ENCODE measurements at places on chromosomes 3 and 15.

DNA sequence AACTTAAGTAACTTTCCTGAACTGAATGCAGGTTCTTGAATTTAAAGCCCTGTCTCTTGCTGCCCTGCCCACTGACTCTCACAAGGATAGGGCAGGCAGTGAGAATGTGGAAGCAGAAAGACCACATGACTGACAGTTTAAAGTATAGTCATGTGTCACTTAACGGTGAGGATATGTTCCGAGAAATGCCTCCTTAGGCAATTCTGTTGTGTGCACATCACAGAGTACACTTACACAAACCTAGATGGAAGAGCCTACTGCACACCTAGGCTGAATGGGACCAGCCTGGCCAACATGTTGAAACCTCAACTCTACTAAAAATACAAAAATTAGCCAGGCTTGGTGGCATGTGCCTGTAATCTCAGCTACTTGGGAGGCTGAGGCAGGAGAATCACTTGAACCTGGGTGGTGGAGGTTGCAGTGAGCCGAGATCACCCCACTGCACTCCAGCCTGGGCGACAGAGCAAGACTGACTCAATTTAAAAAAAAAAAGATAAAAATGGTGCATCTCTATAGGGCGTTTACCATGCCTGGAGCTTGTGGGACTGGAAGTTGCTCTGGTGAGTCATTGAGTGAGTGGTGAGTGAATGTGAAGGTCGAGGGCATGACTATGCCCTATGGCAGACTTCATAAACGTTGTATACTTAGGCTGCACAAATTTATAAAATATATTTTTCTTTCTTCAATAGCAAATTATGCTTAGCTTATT, 18.9 kb upstream of the COPG1 start:
- no peak for DNase-seq

DNA sequence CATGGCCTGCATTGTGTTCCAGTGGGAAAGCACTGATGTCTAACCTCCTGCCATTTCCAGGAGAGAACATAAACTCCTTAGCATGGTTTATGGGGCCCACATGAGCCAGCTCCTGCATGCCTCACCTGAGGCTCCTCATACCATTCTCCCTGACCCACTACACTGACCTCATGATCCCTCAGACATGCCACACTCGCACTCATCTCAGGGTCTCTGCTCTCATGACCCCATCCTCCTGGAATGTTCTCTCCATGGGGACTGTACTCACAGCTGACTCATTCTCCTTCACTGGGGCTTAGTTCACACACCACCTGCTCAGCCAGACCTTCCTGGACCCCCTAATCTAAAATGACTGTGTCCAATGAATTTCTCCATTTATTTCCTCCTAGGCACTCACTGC, 4.0 kb upstream of the LMCD1 start:
- DNase-seq, result no peak

- no peak for DNase-seq
These were observed 47.5 kb downstream of the RYR3 start for GRCh38 chr15:33358306-33358705.

DNA sequence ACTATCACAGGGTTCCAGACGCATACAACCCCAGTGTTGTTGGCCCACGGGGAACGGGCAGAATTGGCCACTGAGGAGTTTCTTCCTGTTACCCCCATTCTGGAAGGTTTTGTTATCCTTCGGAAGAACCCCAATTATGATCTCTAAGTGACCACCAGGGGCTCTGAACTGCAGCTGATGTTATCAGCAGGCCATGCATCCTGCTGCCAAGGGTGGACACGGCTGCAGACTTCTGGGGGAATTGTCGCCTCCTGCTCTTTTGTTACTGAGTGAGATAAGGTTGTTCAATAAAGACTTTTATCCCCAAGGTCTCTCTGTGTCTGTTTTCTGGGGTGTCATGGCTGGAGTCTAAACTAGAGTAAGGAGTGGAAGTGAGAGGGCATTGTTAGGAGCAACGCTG, 5.7 kb upstream of the EIF4G1 start:
- DNase-seq, result no peak

DNA sequence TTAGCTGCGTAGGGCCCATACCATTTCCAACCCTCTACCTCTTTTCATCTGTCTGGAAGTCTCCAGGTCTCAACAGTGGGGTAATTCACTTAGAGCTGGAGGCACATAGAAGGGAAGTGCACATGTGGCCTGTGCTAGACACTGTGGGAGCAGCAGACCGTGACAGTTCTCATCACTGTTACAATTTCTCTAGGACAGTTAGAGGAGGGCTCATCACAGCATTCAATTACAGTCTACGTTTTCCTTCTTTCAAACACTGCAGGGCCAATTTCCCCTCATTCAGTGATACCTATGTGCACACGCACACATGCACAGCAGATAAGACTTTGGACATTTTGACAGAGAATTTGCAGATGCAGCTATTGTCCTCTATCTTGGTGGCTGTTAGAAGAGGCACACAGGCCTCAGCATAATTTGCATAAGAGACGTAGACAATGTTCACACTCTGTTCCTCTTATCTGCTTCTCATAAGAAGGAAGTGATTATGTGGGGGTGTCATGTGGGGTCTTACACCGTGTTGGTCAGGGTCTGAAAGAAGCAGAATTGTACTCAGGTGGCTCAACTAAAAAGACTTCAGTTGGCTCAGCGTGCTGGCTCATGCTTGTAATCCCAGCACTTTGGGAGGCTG, 12.6 kb upstream of the HRG start:
- DNase-seq, result no peak

DNA sequence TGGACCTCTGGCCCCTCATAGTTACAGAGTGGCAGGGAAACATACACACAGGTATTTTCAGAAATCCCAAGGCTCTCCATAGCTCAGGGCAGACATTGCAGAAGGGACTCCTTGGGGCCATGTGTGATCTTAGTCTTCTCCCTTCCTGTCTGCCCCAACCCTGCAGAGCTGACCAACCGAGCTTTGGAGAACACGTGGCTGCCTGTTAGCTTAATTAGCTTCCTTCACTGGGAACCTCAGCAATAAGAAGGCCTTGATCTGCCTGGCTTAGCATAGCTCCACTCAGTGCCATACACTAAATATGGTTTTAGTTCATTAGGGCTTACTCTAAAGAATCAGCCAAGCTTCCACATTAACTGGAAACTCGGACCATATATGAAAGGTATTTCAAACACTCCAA, 12.3 kb downstream of the LYZL4 start:
- no peak for DNase-seq

DNA sequence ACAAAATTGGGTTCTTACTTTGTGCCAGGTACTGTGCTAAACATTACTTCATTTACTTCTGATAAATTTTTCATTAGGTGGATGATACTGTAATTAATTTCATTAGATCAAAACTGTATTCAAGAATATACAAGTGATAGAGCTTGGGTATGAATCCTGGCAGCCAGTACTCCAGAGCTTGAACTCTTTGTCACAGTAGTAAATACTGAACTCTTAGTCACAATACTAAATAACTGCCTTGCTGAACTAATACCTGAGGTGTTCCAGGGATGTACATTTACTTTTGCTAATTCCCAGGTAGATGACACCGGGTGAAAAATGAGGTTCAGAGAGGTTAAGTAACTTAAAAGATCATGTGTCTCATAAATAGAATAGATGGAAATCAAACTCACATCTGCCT, 20.3 kb downstream of the FXR1 start:
- DNase-seq, result no peak

DNA sequence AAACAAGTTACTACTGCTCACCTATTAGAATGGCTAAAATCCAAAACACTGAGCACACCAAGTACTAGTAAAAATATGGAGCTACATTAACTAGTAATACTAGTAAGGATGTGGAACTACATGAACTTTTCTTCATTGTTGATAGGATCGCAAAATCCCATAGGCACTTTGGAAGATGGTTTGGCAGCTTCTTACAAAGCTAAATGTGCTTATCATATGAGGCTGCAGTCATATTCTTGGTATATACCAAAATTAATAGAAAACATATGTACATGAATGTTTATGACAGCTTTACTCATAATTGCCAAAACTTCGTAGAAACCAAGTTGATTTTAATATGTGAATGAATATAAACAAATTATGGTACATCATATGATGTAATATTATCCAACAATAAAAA, 366.8 kb upstream of the KCNMB2 start:
- DNase-seq, result no peak

GRCh38 chr3:146524961-146525360, 19.4 kb downstream of the PLSCR1 start:
- DNase-seq, result no peak

GRCh38 chr3:169105561-169105960, 558.0 kb downstream of the MECOM start:
- no peak for DNase-seq

GRCh38 chr3:10173926-10174435, 9.3 kb downstream of the IRAK2 start:
- DNase-seq, result no peak

DNA sequence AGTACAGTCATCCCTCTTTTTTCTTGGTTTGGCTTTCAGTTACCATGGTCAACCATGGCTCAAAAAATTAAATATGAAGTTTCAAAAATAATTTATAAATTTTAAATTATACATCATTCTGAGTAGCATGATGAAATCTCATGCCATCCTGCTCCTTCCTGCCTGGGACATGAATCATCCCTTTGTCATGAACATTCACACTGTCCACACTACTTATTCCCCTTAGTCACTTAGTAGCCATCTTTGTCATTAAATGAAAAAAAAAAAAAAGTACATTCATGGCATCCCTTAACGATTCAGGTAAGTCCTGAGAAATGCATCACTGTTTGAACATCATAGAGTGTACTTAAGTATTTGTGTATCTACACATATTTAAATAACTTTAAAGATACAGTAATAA, 1046.3 kb downstream of the ROBO2 start:
- DNase-seq, result no peak

DNA sequence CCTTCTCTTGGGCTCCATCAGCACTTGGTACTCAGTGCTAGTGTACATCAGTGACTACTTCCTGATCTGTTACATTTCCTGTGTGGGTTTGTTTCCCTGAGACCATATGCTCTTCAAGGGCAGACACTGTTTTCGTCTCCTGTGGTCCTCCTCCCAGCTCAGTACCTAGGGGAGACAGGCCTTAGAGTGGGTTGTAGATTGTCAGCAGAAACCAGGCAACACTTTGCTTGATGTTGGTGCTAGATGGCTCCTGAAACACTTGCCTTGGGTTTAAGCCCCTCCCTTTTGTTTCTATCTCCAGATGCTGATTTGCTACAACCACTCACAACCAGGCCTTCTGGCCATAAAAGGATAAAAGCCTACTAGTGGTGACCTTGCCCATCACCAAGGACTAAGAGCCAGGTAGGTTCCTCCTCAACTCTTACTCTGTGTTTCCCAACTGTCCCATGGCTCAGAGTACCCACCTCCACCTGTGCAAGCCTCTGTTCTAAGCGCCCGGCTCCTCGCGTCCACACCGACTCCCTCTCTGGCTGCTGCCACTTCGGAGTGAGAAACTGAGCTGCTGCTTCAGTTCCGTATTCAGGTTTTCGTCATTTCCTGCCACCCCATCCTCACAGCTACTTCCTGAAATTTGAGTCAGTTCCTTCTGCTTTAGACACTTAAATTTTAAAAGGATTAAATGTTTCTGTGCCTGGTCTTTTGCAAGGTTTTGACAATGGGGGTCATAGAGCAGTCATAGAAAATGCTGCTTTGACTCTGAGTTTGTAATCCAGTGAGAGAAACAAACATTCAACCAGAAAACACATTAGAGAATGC, at the start of gene HCLS1:
HCLS1 (minus strand) TSS at position 548 of the 816 bp plus-strand sequence. CDS start 2,556 bp downstream, outside the sequence.
- peak; percentile 51 for DNase-seq

- no peak for DNase-seq
These were observed 185.3 kb downstream of the CACNA2D3 start for GRCh38 chr3:54307566-54308180.

GRCh38 chr15:62428851-62429598, 263.9 kb upstream of the C2CD4B start:
- no peak for DNase-seq

DNA sequence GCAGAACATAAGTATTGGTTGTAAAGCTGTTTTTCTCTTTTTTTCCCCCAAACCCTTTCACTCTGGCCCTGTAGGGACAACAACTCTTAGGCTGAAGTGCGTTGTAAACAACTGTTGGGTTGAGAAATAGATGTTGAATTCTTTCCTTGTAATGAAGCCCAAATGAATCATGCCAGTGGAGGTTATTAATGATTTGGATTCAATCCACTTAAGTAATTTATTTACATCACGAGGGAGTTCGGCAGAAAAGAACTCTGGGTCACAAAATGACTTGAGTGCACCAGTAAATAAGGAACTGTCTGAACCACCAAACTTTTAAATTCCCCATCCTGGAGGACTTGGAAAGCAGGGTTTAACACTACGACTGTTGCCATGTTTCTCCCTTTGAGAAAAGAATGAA, 218.9 kb downstream of the PDZRN3 start:
- no peak for DNase-seq

DNA sequence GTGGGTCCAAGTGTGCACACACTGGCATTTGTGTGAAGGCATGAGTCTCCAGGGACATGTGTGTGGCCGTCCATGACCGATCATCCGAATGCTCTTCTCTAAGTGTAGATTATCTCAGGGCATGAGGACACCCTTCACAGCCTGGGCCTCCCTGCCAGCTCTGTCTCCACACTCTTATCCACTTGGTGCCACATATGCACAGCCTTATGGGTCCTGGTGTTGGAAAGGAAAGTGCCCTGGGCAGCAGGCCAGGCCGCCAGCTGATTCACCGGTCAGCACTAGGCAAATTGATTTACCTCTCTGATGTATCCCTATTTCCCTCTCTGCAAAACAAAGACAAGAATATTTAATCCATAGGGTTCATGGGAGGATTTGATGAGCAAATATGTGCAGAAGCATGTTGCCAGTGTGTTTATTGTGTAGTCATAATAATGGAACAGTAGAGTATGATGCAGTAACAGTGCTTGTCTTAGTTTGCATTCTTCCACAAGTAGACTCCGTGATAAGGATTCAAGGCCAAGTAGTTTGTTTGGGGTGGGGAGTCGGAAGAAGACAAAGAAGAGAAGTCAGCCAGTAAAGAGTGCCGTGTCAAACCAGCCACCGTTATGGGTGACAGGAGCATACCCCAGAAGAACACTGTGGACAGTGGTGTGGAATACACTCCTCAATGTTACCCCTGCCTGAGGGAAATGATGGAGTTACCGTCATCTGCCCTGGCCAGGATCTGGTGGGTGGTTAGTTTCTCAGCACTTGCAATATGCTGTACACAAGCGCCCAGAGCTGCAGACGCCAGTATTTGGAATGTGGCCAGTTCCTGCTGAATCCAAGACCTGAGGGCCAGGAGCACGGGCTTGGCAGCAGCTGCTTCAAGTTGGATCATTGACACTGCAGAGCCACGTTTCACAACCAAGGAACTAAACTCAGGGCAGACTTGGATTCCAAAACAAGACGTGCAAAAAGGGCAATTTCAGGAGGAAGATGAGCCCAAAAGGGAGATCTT, 85.1 kb downstream of the MTHFS start:
- DNase-seq, result no peak
